ENCODE measurements at places on chromosomes 2 and 18.

DNA sequence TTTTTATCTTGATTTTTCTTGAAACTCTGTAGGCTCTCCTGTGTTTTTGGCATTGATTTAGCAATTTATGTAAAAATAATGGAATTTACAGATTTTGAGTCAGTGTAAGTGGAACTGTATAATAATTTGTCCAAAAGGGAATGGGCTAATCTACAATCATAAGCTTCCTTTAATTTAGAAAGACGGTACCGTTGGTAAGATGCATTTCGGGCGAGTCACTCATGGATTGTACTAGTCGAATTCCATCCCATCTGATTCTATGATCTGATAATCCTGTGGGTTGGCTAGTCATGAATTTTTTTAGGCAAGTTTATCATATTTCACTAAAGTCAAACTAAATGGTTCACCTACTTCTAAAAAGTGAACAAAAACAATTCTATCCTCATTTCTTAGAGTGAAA lies 133.4 kb downstream of the ZNF407 start:
- DNase-seq = no peak

- DNase-seq = no peak
Measured at GRCh38 chr2:207073801-207074678, 91.7 kb downstream of the KLF7 start.

GRCh38 chr2:27552941-27553340 lies 29.9 kb upstream of the ZNF512 start:
- DNase-seq = no peak

GRCh38 chr18:76805221-76805620 lies 17.1 kb upstream of the ZNF236 start:
- DNase-seq = no peak

DNA sequence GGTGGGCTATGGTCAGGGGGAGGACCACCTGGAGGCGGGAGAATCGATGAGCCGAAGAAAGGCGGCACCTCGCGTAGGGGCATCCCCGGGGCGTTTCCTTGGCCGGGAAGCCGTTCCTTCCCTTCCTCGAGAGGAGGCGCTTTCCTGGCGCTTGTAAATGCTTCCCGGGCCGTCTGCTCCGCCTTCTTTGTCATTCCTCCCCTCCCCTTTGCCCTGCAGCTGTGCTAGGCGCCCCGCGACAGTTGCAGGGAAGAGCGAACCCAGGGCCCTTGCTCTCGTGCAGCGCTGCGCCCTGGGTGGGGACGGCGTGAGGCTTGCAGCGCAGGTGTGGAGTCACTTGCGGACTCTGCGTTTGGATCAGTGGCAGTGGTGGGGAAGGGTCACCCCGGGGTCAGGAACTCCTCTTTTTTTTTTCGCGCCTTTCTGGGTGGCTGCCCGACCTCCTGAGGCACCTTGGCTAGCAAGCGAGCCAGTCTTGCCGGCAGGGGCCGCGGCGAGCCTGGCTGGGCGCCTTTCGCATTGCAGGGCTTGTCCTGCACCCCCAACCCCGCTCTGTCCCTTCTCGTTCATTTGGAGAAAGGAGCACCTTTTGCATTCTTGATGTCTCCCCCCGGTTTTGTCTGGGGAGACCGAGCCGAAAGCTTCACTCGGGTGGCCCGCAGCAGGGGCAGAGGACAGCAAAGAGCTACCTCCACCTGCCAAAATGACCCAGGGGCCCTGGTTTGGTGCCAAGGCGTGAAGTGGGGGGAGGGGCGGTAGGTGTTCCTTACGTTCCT lies 858 bp downstream of the KCNS3 start:
- no peak for DNase-seq

- DNase-seq = no peak
Measured at GRCh38 chr2:235505181-235505741, 11.4 kb downstream of the AGAP1 start.

GRCh38 chr2:221747289-221747972 lies 175.3 kb upstream of the EPHA4 start:
- no peak for DNase-seq

DNA sequence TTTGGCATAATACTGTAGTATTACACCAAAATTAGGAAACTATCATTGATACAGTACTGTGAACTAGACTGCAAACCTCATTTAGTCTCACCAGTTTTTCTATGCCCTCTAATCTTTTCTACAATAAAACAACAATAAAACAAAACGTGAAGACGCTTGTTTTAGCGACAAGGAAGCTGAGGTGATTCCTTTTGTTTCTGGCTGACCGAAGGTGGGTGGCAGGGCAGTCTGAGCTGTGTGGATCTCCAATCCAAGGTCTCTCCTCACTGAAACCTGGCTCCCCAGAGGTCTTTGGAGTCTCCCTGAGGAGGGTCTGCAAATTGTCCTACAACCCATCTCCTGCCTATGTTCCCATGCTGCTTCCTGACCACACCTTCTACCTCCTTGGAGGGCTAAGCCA lies 59.3 kb downstream of the ARMC9 start:
- DNase-seq = no peak

- no peak for DNase-seq
Measured at GRCh38 chr2:46669996-46670793, 190.8 kb downstream of the TMEM247 start.

- no peak for DNase-seq
Measured at GRCh38 chr2:73133566-73134197, 20.9 kb upstream of the RAB11FIP5 start.

DNA sequence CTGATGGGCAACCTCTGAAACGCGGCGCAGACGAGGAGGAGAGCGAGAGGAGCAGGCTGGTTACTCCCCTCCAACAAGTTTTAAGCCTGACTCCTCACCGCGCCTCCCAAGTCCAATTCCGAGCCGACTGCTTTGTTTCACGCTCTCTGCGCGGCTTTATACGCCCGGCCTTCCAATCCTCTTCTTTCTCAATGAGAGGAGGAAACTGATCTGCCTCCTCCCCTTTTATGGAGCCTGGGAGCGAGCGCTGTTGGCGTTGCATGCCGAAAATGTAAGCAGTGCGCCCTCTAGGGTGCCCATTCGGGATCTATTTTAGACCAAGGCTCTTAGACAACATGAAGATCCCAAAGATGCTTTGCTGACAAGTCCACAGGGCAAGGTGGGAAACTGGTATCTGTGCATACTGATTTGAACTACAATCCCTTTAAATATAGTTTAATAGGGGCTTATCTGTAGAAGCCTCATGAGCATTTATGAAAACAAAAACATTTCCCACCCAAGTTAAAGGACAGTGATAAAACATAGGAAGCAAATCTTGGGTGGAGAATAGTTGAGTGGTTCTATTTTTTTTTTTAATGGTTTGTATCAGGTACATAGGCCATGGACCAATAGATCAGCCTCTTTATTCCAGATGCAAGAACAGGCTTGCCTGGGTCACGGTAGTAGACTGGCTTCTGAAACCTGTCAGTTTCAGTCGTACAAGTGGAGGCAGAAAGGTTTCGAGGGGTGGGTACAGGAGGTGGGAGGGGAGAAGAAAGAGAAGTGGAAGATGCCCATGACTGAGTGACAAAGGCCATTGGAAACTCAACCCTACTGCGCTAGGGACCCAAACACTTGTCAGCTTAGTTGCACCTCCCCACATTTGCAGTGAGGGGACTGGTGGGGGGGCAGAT lies at the start of gene RND3:
TSS of gene RND3 (minus strand) at position 131 of the 893 bp plus-strand sequence. CDS start 250 bp downstream, outside the sequence.
- no peak for DNase-seq

- DNase-seq = no peak
Measured at GRCh38 chr2:188869550-188869949, 104.6 kb upstream of the COL3A1 start.

DNA sequence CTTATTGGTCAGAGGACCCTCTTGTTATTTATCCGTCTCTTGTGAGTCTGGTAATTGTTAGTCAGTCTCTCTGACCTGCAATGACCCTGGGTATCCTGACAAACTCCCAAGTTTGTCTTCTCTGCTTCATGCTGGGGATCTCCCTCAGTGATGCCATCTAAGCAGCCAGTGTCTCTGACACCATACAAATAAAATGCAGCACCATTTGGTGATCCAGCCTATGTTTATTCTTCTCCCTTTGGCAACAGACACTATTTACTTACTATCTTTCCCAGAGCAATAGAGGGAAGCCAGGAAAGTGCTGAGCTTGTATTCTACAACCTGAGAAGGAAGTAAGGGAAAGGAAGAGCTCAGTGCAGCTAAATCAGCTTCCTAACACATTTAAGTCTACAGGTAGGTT lies 15.9 kb downstream of the SERPINE2 start:
- no peak for DNase-seq

- no peak for DNase-seq
Measured at GRCh38 chr2:176502619-176503018, 233.4 kb downstream of the MTX2 start.

- no peak for DNase-seq
Measured at GRCh38 chr2:215930505-215931253, 82.7 kb downstream of the MREG start.

- DNase-seq = peak; percentile 68
Measured at GRCh38 chr2:205706769-205707381, 24.6 kb downstream of the NRP2 start.

DNA sequence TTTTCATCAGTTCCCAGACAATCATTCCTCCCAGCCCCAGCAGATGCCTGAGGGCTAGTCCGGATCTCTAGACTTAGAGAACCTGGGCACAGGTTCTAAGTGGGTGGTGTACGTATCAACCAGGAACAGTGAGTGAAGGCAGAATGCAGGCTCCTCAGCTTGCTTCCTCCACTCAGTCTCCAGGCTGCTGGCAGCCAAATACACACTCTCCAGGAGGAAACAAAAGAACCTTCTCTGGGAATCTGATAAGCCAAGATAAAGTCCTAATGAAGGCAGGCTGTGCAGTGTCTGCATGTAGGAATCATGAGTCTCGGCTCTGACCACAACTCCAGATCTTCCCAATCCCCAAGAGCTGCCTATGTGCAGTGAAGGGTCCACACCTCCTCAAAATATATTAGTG lies 245.7 kb downstream of the SP3 start:
- no peak for DNase-seq

GRCh38 chr18:59189008-59189407 lies 30.9 kb upstream of the GRP start:
- no peak for DNase-seq
